RWPE2 (cell line): ENCODE measurements at places on chromosomes 3 and 15.

GRCh38 chr3:81782585-81782984 is 21.1 kb upstream of the GBE1 start:
- DNase-seq, result no peak

GRCh38 chr3:151351648-151352047 is 22.3 kb upstream of the P2RY13 start:
- DNase-seq, result no peak

- DNase-seq, result no peak
These were observed 48.8 kb downstream of the STARD5 start for GRCh38 chr15:81274931-81275707.

DNA sequence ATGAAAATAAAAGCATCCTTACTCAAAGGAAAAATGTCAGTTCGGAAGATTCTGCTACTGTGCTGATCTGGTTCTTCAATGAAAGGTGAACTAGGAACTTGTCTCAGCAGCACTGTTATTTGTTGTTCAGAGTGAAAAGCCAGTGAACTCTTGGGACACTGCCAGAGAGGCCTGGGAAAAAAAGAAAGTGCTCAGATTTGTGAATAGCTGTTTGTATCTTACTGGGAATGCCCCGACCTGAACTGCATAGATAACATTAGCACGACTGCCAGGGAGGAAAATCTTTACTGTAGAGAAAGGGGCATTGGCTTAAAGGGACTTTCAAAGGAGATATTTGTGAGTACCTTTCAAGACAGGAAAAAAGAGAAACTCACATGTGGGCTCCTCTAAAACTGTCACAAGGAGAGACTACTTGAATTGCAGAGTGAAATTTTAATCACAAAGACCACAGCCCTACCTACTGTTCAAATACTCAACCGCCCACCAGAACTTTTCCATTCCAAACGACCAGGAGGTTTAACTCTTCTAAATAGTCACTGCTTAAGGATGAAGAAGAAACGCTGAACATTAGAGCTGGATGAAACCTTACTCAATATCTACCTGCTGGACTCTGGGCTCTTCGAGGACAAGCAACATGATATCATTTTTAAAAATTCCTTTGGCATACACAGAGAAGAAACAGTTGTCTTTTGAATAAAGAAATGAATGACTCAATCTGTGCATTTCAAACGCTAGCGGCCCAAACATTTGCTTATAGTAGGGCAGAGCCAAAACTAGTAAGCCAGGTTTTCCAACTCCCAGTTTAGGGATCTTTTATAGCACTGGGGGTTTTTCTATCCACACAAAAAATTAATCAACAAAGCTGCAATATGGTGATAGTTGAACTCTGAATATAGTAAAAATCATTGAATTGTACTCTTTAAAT is 13.4 kb downstream of the TAMM41 start:
- no peak for DNase-seq
